ENCODE measurements at places on chromosomes 16 and 17. TPM values are rescaled to one million over a fixed set of nuclear protein-coding genes. Genes with fewer than 3 reads are reported as not detected.

Gene CACNG3
- polyA plus RNA-seq: not detected

Gene MYO15B
- polyA plus RNA-seq: 0.72 TPM

Gene TMC7
- polyA plus RNA-seq: 0.40 TPM

Gene RND2
- 0.89 TPM for polyA plus RNA-seq

Gene ABCA10
- polyA plus RNA-seq: 0.47 TPM

Gene WNK4
- 2.1 TPM for polyA plus RNA-seq

Gene FAM83G
- polyA plus RNA-seq: 10.3 TPM

Gene ADAT1
- polyA plus RNA-seq: 18.9 TPM

Gene PRR15L
- polyA plus RNA-seq: not detected

Gene GLOD4
- 28.3 TPM for polyA plus RNA-seq

Gene HBA2
- 0.17 TPM for polyA plus RNA-seq

Gene PRAC2
- polyA plus RNA-seq: 0.98 TPM

Gene SLFN13
- polyA plus RNA-seq: 1.3 TPM

Gene MYH13
- not detected for polyA plus RNA-seq

Gene OMG
- polyA plus RNA-seq: 0.21 TPM

Gene CMTR2
- polyA plus RNA-seq: 19.6 TPM

Gene TP53TG3F
- polyA plus RNA-seq: not detected

Gene SMG6
- polyA plus RNA-seq: 13.8 TPM

Gene E2F4
- polyA plus RNA-seq: 49.9 TPM

Gene RAB26
- polyA plus RNA-seq: 0.67 TPM

Gene CD300A
- polyA plus RNA-seq: not detected

Gene CMTM3
- polyA plus RNA-seq: 35.5 TPM

Gene OR3A2
- polyA plus RNA-seq: not detected

Gene DBNDD1
- polyA plus RNA-seq: 4.6 TPM

Gene SMTNL2
- polyA plus RNA-seq: not detected

Gene MON1B
- polyA plus RNA-seq: 9.3 TPM

Gene KREMEN2
- polyA plus RNA-seq: not detected

Gene CAPNS2
- 0.12 TPM for polyA plus RNA-seq

Gene HOXB5
- polyA plus RNA-seq: not detected

Gene TBC1D3K
- not detected for polyA plus RNA-seq

Gene NAGS
- 1.6 TPM for polyA plus RNA-seq

Gene CIBAR2
- not detected for polyA plus RNA-seq

Gene ASPHD1
- 6.9 TPM for polyA plus RNA-seq

Gene MFSD6L
- not detected for polyA plus RNA-seq

Gene NEUROD2
- not detected for polyA plus RNA-seq

Gene FAM117A
- polyA plus RNA-seq: 2.2 TPM

Gene IGSF6
- not detected for polyA plus RNA-seq

Gene SKAP1
- polyA plus RNA-seq: not detected

Gene BEAN1
- polyA plus RNA-seq: not detected

Gene MYCBPAP
- 0.67 TPM for polyA plus RNA-seq

Gene CNTNAP4
- not detected for polyA plus RNA-seq

Gene CSNK2A2
- 32.8 TPM for polyA plus RNA-seq

Gene CACNG1
- polyA plus RNA-seq: not detected

Gene MAPK8IP3
- 22.5 TPM for polyA plus RNA-seq

Gene C16orf74
- 2.9 TPM for polyA plus RNA-seq

Gene KRT27
- polyA plus RNA-seq: not detected

Gene HAP1
- polyA plus RNA-seq: 0.10 TPM

Gene C17orf67
- 0.50 TPM for polyA plus RNA-seq

Gene MED31
- 21.4 TPM for polyA plus RNA-seq

Gene WSCD1
- 1.0 TPM for polyA plus RNA-seq

Gene CCR7
- 0.45 TPM for polyA plus RNA-seq

Gene HS3ST6
- polyA plus RNA-seq: not detected

Gene LGALS9B
- not detected for polyA plus RNA-seq

Gene SHPK
- 5.6 TPM for polyA plus RNA-seq

Gene CDRT15
- not detected for polyA plus RNA-seq

Gene ESRP2
- 0.04 TPM for polyA plus RNA-seq

All from BJ (cell line).